Tibial nerve (tissue), 4 donors: ENCODE measurements at places on chromosomes 5 and 9. TPM values are rescaled to one million over a fixed set of nuclear protein-coding genes. Genes with fewer than 3 reads are reported as not detected.

The ERAP2 gene
- total RNA-seq = 13.9 TPM

The ELP1 gene
- 29.7 TPM for total RNA-seq

The MEF2C gene
- total RNA-seq = 32.8 TPM

The NDUFAF2 gene
- total RNA-seq = 16.7 TPM

The SLCO6A1 gene
- not detected for total RNA-seq

The INSL4 gene
- not detected for total RNA-seq

The SLC30A5 gene
- 58.4 TPM for total RNA-seq

The FAM53C gene
- total RNA-seq = 39.1 TPM

The TAF11L5 gene
- total RNA-seq = not detected

The ASPN gene
- total RNA-seq = 3.5 TPM

The SPEF2 gene
- 9.6 TPM for total RNA-seq

The RABEPK gene
- total RNA-seq = 10.7 TPM

The CATSPER3 gene
- total RNA-seq = 0.90 TPM

The ADGRD2 gene
- total RNA-seq = not detected

The PAIP1 gene
- total RNA-seq = 62.8 TPM

The STING1 gene
- 77.4 TPM for total RNA-seq

The ZMYND19 gene
- 17.4 TPM for total RNA-seq

The INSL6 gene
- not detected for total RNA-seq

The OGN gene
- 19.4 TPM for total RNA-seq

The FBP2 gene
- not detected for total RNA-seq

The GFM2 gene
- total RNA-seq = 15.7 TPM

The RANBP17 gene
- total RNA-seq = 17.8 TPM

The ARHGEF28 gene
- total RNA-seq = 83.9 TPM

The F2RL1 gene
- total RNA-seq = 0.30 TPM

The FER gene
- total RNA-seq = 50.9 TPM

The PCDHGA2 gene
- total RNA-seq = 12.6 TPM

The AMACR gene
- 5.4 TPM for total RNA-seq

The GLDC gene
- 54.1 TPM for total RNA-seq

The CYSRT1 gene
- not detected for total RNA-seq

The RELL2 gene
- total RNA-seq = 2.0 TPM

The TOR1B gene
- total RNA-seq = 19.2 TPM

The DRD1 gene
- not detected for total RNA-seq

The CAMK4 gene
- 4.4 TPM for total RNA-seq

The ST6GALNAC4 gene
- total RNA-seq = 28.2 TPM

The AHRR gene
- 1.0 TPM for total RNA-seq

The PCDHB12 gene
- 12.6 TPM for total RNA-seq

The FAM221B gene
- not detected for total RNA-seq

The FOXD4L6 gene
- total RNA-seq = not detected

The DNAJC21 gene
- total RNA-seq = 54.0 TPM

The TMEM252 gene
- not detected for total RNA-seq

The SHB gene
- total RNA-seq = 15.9 TPM

The GKAP1 gene
- 13.1 TPM for total RNA-seq

The GDA gene
- not detected for total RNA-seq
